PC-3 (cell line): ENCODE measurements at places on chromosomes 11 and 22.

GRCh38 chr11:69201066-69201365 is 45.3 kb downstream of the SMIM38 start:
- DNase-seq, result no peak

GRCh38 chr22:47002692-47003091 is 240.2 kb downstream of the TBC1D22A start:
- no peak for DNase-seq

GRCh38 chr11:75301601-75302345 is 49.7 kb downstream of the ARRB1 start:
- DNase-seq, result no peak

GRCh38 chr22:40235308-40235707 is 57.6 kb downstream of the TNRC6B start:
- peak; percentile 25 for DNase-seq

GRCh38 chr22:44735518-44736428 is 16.6 kb upstream of the ARHGAP8 start:
- peak; percentile 65 for DNase-seq

DNA sequence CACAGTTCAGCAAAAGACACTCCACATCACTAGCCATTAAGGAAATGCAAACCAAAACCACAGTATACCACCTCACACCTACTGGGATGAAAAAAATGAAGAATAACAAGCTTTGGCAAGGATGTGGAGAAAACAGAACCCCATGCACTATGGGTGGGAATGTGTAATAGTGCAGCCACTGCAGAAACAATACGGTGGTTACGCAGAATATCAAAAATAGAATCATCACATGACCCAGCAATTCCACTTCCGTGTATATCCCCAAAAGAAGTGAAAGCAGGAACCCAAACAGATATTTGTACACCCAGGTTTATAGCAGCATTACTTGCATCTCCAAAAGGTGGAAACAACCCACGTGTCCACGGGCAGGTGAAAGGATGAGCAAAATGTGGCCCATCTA is 20.8 kb downstream of the CARS1 start:
- DNase-seq, result no peak

DNA sequence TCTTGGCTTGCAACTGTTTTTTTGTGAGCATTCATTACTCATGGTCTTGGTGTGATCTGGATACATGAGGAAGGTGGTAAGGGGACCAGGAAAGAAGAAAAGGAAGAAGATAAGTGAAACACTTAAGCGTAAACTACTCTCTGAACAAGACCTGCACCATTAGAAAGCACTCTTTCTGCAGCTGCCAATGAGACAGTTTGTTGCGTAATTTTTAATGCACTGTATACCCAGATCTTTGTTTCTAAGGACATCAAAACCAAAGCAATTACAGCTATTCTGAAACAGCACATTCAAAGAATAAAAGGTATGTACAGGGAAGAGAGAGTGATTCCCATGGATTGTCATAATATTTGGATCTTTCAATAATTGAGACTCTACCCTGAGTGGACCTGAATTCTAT is 147.4 kb downstream of the BLID start:
- DNase-seq, result no peak

- no peak for DNase-seq
Observed at GRCh38 chr11:44976576-44976975, 25.9 kb upstream of the TP53I11 start.

DNA sequence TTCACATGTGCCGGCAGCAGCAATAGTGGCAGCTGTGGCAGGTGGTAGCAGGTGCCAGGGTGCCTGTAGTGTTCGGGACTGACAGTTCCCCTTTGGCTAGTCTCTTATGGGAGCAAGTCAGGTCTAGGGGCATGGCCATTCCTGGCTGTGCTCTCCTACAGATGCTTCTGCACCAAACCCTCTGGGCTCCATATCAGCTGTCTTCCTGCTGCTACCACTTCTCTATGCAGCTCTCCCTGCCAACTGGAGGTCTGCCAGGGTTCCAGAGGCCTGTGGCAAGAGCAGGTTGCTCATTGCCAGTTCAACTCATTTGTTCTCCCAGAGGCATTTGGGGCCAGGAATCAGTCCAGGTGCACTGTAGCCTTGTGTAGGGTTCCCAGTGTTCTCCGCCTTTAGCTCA is 473.7 kb downstream of the JRKL start:
- DNase-seq, result no peak

DNA sequence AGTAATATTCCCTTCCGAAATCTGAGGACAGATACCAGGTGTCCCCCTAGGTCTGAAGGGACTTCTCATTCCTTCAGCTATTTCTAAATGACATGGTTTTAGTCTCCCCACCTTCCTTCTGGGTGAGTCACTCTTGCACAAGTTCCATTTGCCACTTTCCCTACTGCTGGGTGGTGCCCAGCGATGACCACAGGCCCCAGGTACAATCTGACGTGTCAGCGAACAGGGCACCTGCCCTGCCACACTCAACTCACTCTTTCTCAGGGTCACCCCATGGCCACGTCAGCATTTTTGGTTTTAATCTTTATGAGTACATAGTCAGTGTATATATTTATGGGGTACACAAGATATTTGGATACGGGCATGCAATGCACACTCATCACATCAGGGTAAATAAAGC is 17.2 kb downstream of the POU2AF1 start:
- peak; percentile 38 for DNase-seq

DNA sequence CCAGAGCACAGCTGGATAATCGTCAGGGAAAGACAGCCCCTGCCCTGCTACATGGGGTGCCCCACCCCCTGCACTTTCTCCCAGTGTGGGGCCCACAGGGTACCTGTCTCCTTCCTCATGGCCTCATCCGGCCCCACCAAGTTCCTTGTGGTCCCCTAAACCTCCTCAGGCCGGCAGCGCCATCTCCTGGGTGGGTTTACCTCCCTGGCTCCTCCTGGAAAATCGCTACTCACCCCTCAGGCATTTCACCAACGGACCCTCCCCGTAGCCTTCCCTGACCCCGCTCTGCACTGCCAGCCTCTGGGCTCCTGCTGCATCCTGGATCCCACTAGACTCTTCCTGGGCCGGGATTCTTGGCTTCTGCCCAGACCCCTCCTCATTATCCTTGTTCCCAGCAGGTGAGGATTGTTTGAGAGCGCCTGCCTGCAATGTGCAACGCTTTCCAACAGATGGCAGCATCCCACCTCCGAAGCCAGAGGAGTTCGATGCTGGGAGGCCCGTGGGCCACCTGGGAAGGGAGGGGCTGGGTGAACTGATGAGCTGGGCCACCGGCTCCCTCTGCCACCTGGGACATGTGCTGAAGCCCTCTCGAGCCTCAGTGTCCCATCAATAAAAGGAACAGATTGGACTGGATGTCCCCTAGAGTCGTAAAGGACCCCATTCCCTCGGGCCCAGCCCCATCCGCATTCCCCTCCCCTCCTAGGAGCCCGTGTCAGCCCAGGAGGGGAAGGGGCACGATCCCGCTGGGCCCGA is 44.2 kb upstream of the TTLL12 start:
- peak; percentile 76 for DNase-seq

- peak; percentile 89 for DNase-seq
Observed at GRCh38 chr11:111730871-111731591, 35.2 kb downstream of the PPP2R1B start.

GRCh38 chr11:132072044-132072857 is 701.8 kb downstream of the NTM start:
- DNase-seq, result peak; percentile 87

GRCh38 chr11:1640076-1640946 is 10.7 kb downstream of the KRTAP5-5 start:
- peak; percentile 65 for DNase-seq

GRCh38 chr11:108536783-108537182 is 38.6 kb upstream of the POGLUT3 start:
- no peak for DNase-seq

DNA sequence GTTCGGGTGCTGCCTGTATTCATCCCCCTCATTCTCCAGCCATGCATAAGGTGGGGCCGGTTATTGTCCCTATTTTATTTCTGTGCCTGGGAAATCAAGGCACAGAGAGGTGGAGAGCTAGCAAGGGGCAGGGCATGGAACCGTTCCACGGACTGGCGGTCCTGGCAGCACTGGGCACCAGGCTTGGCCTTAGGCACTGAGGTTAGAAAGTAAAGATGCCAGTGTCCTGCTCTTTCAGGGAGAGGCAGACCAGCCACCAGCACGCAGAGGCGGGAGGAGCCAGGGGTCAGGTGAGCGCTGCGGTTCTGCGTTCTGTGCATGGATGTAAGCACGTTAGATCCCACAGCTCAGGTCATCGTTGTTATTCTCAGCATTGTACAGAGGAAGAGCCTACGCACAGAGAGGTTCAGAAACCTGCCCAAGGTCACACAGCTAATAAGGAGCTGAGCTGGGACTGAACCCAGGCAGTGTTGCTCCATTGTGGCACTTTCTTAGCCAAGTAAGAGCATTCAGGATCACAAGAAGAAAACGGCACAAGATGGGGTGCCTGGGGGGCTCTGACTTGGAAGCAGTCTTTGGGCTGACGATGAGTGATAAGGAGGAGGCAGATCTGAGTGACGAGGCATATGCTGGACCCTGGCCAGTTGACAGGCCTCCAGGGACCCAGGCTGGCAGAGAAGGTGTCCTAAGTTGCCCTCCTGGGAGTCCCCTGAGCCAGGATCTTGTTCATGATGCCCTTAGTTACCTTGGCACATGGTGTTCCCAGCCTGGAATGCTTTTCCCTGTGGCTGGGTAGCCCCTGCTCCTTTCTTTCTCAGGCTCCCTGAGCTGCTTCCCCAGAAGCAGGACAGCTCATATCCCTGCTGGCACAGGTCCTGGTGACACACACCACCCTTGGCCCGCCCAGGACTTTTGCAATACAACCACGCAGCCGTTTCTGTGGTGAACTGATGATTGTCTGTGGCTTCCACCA is 41.1 kb downstream of the OSBPL5 start:
- peak; percentile 94 for DNase-seq

DNA sequence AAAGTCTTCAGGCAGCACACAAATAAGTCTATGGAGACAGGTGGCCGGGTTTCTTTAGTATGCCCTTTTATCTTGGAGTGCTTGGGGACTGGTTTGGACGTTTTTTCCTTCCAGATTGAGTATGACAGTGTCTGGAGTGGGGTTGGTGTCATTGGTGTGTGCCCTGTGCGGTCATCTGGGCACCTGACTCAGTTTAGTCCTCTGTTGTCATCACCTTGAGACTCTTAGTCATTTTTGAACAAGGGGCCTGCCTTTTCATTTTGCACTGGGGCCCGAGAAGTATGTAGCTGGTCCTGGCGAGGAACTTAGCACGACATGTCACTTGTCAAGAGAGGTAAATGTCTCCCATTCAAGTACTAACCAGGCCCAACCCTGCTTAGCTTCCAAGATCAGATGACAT is 27.2 kb upstream of the MYO18B start:
- DNase-seq, result no peak

DNA sequence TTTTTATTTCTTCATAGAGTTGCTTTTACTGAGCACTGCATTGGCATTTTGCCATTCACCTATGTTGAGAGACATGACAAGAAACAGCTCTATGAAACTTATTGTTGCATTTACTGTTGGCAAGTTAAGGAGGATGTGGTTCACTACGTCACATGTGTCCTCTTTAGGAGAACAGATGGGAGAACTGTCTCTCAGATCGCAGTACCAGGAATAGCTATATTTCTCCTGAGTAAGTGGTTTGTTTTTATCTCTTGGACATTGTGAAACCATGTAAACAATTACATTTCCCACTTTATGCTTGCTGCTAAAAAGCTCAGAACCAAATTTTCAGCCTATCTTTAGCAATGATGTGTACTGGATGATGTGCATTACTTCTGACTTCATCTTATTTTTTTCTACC is 34.8 kb upstream of the PSMA1 start:
- no peak for DNase-seq

DNA sequence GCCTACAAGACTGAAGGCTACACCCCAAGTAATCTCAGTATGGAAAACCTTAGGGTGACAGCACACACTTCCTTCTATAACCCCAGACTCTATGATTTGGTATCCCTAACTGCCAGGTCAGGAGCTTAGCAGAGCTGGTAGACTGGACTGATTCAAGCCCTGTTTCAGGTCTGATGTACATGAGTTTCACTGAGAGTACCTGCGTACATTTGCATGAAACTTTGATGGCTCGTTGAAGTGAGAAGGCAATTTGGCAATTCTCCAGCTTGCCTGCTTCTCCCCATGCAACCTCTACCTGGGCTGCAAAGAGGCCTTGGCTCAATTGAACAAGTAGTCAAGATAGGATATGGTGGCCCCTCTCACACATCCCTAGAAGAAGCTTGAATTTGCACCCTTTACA is 10.2 kb downstream of the FIBIN start:
- DNase-seq, result no peak
